ENCODE measurements at places on chromosomes 2 and 18.

DNA sequence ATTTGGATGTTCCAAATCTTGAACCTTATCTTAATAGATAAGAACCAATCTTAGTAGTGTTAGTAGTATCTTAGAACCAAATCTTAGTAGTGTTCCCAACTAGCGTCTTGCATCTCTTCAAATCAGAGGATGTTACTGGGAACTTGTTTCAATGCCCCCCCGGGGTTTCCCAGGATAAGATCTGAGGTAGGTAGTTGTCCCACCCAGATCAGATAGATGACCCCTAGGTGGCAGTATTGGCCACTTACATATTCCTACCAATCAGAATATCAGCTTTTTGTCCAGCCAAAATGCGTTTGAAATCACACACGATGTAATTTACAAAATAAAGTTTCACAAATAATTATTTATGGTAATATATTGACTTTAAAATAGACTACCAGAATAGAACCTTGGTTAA is 314.8 kb downstream of the MBD2 start:
- no peak for DNase-seq

DNA sequence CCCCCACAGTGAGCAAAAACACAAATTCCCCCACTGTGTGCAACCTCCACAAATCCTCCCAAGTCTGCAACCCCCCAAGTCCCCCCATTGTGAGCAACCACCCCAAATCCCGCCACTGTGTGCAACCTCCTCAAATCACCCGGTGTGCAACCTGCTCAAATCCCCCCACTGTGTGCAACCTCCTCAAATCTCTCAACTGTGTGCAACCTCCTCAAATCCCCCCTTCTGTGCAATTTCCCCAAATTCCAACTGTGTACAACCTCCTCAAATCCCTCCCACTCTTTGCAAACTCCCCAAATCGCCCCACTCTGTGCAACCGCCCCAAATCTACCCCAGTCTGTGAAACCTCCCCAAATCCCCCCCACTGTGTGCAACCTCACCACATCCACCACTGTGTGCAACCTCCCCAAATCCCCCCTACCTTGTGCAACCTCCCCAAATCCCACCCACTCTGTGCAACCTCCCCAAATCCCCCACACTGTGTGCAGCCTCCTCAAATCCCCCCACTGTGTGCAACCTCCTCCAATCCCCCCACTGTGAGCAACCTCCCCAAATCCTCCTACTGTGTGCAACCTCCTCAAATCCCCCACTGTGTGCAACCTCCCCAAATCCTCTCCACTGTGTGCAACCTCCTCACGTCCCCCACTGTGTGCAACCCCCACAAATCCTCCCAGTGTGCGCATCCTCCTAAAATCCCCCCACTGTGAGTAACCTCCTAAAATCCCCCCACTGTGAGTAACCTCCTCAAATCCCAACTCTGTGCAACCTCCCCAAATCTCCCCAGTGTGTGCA is 115.2 kb downstream of the TPO start:
- no peak for DNase-seq

DNA sequence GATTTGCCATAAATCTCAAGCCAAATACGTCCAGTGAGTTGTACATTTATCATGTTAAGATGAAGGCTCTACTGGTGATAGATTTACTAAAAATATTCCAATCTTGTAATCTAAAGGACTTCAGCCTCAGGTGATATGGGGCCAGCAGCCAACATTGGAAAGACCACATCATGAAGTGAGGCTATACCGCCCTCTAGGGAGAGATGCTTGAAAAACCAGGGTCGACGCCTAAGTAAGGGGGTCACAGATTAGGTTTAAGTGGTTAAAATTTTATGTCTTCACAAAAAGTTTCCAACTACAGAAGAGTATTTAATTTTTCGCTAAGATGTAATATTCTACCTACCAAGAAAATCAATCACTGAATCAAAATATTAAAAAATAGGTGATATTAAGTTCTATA is 33.3 kb downstream of the DOCK10 start:
- no peak for DNase-seq

DNA sequence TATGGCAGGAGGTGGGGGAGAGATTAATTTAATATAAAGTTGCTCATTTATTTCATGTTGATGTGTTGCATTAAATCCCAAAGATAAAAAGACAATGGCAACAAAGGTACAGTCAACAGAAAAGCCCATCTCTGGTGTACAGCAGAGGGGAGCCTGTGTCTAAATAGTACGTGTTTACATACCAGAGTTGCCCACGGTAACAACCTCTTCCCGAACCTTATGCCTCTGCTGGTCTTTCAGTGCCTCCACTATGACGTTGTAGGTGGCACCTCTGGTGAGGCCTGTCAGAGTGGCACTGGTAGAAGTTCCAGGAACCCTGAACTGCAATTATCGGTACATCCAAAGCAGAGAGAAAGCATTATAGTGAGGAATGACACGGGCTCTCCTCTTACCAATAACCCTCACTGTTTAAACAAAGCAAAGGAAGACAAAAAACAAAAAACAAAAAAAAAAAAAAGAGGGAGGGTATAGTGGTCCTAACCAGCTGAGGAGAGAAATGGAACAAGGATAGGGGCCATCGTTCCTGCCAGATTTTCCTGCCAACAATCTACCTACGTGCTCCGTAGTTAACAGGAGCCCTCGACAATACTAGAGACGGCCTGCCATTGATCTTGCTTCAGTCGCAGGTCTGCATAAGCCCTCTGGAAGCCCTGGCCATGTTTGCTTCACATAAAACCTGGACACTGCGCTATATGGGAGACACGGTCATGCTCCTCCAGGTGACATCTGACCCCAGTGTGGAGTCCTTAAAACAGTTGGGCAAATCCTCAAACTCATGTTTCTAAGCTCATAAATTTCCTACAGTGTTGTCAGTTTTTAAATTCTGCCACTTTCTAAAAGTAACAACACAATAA is 58.5 kb downstream of the ATIC start:
- DNase-seq = no peak

- no peak for DNase-seq
These were observed 152.2 kb downstream of the MTX2 start for GRCh38 chr2:176421297-176422050.

DNA sequence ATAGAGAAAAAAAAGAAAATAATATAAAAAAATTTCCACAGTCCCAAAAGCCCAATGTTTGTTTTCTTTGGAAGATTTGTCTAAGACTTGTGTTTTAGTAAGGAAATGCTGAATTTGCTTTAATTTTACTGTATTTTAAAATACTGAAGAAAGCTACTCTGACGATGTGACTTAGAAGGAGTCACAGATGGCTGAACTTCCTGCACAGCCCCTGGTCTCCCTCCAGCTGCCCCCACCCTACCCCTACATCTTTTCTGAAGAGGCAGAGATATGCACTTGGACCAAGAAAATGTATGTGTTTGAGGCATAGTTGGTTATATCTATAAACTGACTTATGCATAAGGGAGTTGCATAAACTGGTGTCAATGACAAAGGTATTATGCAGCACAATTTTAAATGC is 172.3 kb downstream of the CDH2 start:
- DNase-seq = no peak

DNA sequence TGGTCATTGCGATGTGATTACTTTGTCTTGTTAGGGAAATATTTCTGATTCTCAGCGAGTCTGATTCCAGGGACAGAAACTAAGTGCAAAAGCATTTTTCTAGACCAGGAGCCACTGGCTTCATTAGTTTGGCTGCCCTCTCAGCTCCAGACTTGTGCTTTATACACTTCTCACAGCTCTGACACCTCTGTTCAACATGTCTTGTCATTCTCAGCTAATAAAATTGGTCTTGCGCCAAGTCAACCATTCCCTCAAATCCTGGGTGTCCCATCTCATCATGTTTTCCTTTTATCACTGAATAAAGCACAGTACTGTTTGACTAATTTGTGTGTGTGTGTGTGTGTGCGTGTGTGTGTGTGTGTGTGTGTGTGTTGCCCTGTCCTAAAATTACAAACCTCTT is 215.5 kb upstream of the EPHA4 start:
- DNase-seq = no peak

DNA sequence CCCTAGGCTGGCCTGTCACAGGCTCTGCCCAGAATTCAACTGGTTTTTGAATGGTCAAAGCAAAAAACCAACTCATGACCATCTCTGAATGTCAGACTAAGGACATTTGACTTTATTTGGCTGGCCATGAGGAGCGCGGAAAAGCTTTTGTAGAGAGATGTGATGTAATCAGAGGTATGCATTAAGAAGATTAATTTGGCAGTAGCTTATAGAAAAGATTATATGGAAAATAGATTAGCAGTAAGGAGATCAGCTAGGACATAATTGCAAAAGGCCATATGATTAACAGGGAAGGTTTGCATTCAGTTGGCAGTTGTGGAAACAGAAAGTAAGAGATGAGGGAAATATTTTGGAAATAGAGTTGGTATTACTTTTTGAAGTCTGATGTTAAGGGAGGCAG is 12.3 kb upstream of the TTR start:
- no peak for DNase-seq

DNA sequence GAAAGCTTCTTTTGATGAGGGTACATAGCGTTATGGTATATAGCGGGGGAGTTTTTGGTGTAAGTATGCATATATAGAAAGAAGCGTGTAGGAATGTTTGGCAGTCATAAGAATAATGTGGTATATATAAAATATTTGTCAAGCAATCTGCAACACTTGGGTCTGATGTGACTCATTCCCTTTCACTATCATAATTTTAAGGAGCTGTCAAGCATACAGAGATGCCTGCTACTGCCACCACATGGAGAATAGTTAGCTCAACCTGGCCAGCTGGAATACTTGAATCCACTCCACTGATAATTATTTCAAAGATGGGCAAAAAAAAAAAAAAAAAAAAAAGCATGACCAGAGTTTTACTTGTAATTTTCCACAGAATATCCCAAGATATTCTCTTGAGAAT is 559.8 kb upstream of the REG3G start:
- no peak for DNase-seq
